ENCODE measurements at places on chromosomes 12 and 14. TPM values are rescaled to one million over a fixed set of nuclear protein-coding genes. Genes with fewer than 3 reads are reported as not detected.

KRT78 gene
- polyA plus RNA-seq: not detected

DNA sequence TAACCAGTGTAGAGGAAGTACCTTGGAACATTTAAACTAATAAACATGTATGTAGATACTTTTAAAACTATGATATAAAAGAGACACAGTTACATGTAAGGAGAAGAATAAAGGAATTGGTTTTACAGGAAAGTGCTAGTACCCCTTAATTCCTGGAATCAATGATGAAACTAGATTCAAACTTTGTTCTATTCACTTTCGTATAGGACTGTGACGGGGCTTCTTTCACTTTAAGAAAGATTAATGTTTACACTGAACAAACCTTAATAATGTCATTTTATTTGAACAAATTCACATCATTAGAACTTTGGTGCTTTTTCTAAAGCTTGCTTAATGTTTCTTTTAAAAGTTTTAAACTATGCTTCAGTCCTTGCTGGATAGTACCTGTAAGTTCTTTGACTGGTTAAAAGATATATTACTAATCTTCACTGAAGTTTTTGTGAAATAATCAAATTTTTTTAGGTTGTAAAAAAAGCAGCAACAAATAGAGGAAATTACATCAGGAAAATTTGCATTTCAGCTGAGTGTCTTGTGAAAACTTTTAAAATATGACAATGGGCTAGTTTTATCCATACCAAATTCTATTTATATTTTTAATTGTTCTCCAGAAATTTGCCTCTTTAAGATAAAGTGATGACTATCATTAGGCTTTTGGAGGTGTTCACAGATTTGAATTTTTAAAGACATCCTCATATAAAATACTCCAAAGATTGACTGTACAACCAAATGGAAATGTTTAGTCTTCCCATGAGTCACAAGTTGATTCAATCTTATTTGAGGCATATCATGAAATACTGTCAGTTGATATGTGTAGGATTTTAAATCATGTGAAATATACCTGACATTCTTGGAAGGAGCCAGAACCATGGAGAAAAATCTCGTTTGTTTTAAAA, 36.2 kb downstream of the PAPOLA start:
- DNase-seq: no peak

RPS6KL1 gene
- polyA plus RNA-seq: 14.3 TPM

GRCh38 chr14:40758076-40758475, 848.6 kb upstream of the LRFN5 start:
- peak; percentile 51 for DNase-seq

GRCh38 chr12:2895051-2895451, 4.4 kb downstream of the TULP3 start:
- no peak for DNase-seq

GRCh38 chr12:29012673-29013072, 136.4 kb upstream of the FAR2 start:
- DNase-seq: no peak

- no peak for DNase-seq
Observed at GRCh38 chr12:67237231-67237630, 31.9 kb upstream of the CAND1 start.

DNA sequence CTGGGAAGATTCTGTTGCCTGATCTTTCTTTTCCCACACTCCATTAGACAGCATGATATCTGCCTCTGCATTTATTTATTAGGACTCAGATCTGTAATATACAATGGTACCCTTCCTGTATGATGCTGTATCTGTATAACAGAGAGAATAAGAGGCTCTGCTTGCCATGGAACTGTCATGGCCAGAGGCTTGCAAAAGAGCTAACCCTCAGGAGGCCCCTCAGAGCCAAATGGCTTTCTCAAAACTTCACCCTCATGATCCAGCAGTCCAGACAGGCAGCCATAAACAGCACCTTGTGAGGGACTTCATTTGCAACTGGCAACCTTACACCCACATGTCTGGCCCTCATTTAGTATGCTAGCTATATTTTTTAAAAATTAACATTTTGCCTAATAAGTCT, 57.6 kb downstream of the TMEM30B start:
- no peak for DNase-seq

- no peak for DNase-seq
Observed at GRCh38 chr12:6384499-6385436, 806 bp downstream of the LTBR start.

MYO1H gene
- polyA plus RNA-seq: 0.25 TPM

IFI27 gene
- polyA plus RNA-seq: 2.6 TPM

- no peak for DNase-seq
Observed at GRCh38 chr14:31936115-31936514, 141.0 kb upstream of the ARHGAP5 start.

GRCh38 chr12:18651525-18651924, 86.3 kb downstream of the PLCZ1 start:
- DNase-seq: no peak

- peak; percentile 68 for DNase-seq
Observed at GRCh38 chr14:101876555-101876938, 87.8 kb upstream of the DYNC1H1 start.

- DNase-seq: no peak
Observed at GRCh38 chr14:90500665-90501370, 104.0 kb downstream of the CALM1 start.

ADAMTS20 gene
- 0.72 TPM for polyA plus RNA-seq

TCL1B gene
- polyA plus RNA-seq: not detected

DNA sequence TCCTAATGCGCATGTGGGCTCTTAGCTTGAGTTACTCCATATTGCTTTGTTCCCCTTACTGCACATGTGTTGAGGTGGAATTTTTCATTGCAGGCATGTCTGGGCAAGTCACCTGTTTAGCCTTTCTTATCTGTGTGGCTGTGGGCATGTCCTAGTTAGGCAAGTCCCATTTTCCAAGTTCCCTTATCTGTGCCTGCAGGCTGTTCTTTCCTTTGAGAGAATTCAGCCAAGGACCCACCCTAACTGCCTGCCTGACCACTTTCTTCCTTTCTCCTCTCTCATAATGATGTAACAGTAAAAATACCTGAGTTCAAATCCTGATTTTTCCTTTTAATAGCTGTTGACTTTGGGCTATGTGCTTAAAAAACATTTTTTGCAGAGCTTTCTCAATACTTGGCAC, 870.6 kb downstream of the NRXN3 start:
- DNase-seq: no peak

- no peak for DNase-seq
Observed at GRCh38 chr12:111444925-111445725, 39.4 kb downstream of the SH2B3 start.

DNA sequence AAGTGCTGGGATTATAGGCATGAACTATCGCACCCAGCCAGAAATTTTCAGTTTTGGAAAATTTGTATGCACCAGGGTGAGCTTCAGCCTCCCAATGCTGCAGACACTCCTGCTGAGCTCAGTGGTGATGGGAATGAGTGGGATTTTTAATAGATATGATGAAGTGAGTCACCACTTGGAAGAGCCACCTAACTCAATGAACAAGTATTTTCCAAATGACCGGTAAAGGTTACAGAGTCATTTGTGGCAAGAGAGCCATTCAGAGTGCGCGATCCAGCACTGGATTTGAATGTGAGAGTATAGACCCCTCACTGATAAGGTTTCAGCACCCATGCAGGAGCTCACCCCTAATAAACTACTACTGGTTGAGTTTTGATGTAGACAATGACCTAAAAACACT, 100.7 kb downstream of the PPP2R5C start:
- DNase-seq: no peak

- no peak for DNase-seq
Observed at GRCh38 chr14:54186821-54187763, 209.7 kb upstream of the CDKN3 start.

DNA sequence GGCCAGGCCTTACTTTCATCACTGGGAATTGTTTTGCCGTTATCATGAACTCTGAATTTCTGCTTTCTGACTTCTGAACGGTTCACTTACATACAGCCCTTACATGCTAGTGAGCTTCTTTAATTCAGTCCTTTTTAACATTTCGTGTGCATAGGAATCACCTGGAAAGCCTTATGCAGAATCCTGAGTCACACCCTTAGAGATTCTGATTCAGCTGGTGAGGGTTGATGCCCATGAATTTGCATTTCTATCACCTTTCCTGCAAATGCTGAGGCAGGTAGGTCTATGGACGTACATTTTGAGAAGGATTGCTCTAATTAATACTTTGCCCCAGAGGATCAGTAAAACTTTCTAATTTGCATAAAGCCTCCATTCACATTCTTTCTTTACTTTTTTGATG, 44.0 kb downstream of the PPHLN1 start:
- no peak for DNase-seq

GRCh38 chr12:94594443-94594825, 55.9 kb downstream of the TMCC3 start:
- DNase-seq: no peak

DNA sequence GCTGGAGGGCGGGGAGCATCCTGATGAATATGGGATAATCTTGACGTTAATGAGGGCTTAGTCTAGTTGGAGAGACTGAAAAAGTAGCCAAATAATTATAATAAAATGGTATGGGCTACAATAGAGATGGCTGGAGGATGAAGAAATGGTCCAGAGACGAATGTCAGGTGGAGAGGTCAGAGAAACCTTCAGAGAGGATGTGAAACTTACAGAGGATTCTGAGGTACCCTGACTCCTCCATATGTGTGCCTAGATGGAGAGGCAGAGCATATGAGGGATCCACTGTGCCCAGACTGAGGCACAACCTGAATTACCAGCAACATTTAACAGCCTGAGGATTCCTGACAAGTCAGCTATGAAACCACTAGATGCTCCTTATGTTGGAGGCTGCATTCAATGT, 417.0 kb downstream of the ATP23 start:
- DNase-seq: no peak

GRCh38 chr12:94140556-94140955, 7.8 kb upstream of the PLXNC1 start:
- no peak for DNase-seq

DNA sequence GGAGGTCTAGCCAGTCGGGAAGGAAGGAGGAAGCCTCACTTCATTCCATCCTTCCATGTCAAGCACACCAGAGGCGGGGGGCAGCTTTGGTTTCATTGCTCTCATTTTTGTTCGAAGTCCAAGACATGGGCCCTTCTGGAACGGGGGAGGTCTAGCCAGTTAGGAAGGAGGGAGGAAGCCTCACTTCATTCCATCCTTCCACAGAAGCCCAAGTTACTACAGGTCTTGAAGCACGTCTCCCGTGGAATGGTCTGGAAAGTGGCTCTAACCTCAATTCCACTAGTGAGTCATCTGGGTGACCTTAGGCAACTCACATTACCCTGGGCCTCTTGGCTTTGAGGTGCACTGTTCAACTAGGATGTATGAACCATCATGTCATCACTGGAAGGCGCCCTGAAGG, 156.3 kb downstream of the NTF3 start:
- DNase-seq: no peak

DNA sequence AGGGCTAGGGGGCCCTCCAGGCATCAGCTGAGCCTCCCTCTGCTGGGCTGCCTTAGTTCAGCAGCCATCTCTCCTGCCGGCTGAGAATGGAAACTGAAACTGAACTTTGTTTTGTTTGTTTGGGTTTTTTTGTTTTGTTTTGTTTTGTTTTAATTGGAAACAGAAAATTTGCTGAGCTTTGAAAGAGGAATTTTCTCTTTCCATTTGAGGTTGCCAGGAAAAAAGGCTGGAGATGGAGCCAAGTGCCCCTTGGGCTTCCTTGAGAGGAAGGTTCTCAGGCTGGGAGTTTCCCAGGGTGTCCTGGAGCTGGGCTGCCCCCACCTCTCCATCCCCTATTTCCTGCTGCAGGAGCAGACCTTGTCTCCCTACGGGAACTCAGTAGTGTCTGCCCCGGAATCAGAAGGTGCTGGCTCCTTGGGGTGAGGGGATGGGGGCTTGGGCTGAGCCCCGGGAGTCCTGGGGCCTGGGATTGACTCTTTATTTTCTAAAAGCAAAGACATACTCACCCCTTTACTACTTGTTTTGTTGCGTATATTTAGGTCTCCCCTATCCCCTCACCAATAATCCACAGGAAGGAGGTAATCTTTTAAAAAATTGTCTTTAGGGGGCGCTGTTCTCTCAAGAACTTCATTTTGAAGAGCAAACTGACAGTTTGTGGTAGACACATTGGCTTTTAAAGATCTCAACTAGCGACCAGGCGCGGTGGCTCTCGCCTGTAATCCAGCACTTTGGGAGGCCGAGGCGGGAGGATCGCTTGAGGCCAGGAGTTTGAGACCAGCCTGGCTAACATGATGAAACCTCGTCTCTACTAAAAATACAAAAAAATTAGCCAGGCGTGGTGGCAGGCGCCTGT, 21.3 kb upstream of the OASL start:
- peak; percentile 49 for DNase-seq

PROX2 gene
- 0.71 TPM for polyA plus RNA-seq

SLC25A47 gene
- polyA plus RNA-seq: not detected

- no peak for DNase-seq
Observed at GRCh38 chr14:23335623-23336022, 14.4 kb downstream of the PABPN1 start.

DNA sequence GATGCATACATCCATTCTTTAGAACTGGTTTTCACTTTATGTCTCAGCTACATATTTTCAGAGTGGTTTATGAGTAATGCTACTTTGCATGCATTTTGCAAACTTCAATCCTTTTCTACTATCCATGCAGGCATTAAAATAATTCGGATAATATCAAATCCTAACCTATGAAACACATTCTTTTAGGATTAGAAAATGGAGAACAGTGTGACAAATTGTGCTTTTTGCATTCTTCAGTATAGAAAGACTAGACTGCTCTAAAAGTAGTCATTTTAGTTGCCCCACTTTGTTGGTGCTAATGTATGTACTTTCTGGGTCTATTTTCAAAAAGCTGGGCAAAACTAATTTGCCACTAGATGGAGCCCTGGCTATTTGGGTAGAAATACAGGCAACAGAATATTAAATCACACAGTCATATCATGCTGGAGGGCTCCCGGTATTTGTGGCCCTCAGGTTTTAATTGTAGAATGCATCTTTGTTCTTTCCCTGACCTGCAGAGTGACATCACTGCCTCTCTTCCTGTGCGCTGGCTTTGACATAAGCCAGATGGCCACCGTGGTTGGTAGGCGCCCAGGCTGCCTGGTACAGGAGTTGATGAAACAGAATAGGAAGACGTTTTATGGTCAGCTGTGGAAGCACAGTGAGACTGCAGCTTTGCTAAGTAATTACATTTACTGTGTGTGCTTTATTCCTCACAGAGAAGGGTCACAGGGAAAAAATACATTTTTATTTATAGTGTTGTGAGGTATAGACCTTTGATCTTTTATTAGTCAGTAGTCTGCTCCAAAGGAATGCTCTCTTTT, 28.1 kb downstream of the MSRB3 start:
- no peak for DNase-seq

GRCh38 chr14:92513966-92514843, 624 bp downstream of the RIN3 start:
- no peak for DNase-seq

DNA sequence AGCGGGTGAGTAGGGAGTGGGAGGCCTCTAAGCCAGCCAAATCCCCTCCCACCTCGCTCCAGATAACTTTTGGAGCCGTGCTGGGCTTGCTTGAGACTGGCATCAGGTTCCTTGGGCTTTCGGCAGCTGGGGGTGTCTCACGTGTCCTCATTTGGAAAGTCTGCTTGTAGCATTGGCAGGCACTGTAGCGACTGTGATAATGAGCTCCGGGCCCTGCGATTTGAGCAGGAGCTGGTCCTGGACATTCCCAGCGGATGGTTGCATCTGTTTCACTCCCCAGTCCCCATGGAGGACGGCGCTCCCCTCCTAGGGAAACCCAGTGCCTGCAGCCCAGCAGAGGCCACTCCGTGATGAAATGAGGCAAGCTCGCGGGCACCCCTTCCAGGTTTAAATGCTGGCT, 49.4 kb downstream of the DGLUCY start:
- DNase-seq: no peak
